ENCODE measurements at places on chromosomes 7 and 10. TPM values are rescaled to one million over a fixed set of nuclear protein-coding genes. Genes with fewer than 3 reads are reported as not detected.

DNA sequence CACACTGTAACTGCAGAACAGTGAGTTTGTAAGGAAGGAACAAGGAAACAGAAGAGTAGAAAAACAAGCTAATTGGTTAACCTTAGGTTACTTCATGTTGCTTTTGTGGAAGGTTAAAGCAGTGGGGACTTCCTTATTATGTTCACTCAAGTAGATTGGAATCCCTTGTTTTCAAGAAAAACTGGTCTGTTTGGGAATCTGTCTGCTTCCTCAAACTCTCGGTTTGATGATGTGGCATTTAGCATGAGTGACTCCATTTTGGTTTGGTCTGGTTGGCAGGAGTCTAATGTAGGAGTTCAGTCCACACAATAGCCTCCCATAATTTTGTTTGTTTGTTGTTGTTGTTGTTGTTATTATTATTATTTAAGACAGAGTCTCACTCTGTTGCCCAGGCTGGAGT, 3.8 kb upstream of the TRIM56 start:
- no peak for DNase-seq

DNA sequence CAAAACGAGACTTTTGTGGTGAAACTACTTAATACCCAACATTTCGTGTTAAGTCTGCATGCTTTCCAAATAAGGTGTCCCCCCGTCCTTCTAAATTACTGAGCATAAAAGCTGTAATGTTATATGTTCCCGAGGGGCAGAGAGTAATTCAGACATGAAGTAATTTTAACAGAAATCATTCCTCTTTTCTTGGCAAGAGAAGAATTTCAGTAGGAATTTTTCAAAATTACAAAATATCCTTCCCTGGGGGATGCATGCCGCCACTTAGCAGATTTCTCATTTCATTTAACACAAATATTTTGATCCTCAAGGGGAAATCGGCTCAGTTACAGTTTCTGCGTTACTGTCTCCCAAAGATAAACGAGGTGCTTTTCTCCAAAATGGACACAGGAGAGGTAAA, 213.2 kb upstream of the RHOBTB1 start:
- DNase-seq, result no peak

- DNase-seq, result no peak
These were observed 187.2 kb downstream of the VTI1A start for GRCh38 chr10:112634096-112634830.

DNA sequence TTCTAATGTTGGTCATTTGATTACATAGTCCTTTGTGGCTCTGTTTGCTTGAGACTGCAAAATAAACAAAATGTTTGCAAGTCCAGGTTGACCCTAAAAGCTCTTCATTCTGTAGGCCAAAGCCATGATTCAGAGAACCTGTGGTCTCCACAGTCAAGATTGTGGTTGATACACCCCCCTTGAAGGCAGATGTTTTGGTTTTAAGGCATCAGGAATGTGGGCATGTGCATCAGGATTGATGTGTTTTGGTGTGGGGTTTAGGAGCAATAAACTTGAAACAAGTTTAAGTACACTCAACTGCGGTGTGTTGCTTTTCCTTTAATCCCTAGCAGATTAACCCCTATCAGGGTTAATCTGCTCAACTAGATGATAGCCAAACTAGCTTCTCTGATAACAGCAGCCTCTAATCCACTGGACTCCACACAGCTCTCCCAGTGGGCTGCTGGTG, 379.1 kb upstream of the GALNT17 start:
- no peak for DNase-seq

- no peak for DNase-seq
These were observed 60.8 kb downstream of the PTTG1IP2 start for GRCh38 chr7:90530263-90530662.

- no peak for DNase-seq
These were observed 30.7 kb downstream of the ERCC6 start for GRCh38 chr10:49508249-49508648.

- no peak for DNase-seq
These were observed 98.7 kb downstream of the RNF216 start for GRCh38 chr7:5682551-5683279.

DNA sequence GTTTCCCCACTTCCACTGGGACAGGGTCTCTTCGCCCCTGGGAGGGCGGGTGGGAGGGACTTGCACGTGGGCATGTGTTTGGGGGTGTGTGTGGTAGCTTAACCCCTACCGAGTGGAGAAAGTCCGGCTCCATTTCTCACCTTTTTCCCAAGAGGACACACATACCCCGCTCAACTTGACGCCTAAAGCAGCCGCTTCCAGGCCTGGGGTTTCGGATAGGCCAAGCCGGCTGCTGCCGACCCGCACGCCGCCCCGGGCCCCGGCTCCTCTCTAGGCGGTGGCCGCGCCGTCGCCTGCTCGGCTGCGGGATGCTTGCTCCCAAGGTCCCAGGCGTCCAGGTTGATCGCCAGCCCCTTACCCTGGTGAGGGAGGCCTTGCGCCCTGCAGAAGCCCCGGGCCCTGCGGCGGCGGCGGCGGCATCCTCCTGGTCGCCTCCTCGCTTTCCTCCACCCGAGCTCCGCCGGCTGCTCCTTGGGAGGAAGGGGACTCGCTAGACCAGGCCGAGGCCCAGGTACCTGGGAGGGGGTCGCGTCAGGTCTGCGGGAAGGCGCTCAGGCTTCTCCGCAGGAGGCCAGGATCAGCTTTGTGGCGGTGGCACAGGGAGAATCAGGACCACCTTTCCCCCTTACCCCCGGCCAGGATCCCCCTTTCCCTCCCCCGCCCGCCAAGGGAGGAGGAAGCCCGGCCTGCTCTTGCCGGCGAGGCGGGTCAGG, 3.2 kb upstream of the GATA3 start:
- no peak for DNase-seq

DNA sequence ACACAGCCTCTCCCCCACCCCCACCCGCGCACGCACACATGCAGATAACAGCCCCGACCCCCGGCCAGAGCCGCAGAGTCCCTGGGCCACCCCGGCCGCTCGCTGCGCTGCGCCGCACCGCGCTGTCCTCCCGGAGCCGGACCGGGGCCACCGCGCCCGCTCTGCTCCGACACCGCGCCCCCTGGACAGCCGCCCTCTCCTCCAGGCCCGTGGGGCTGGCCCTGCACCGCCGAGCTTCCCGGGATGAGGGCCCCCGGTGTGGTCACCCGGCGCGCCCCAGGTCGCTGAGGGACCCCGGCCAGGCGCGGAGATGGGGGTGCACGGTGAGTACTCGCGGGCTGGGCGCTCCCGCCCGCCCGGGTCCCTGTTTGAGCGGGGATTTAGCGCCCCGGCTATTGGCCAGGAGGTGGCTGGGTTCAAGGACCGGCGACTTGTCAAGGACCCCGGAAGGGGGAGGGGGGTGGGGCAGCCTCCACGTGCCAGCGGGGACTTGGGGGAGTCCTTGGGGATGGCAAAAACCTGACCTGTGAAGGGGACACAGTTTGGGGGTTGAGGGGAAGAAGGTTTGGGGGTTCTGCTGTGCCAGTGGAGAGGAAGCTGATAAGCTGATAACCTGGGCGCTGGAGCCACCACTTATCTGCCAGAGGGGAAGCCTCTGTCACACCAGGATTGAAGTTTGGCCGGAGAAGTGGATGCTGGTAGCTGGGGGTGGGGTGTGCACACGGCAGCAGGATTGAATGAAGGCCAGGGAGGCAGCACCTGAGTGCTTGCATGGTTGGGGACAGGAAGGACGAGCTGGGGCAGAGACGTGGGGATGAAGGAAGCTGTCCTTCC, 620 bp downstream of the EPO start:
- no peak for DNase-seq

GRCh38 chr10:111598433-111599059, 521.7 kb downstream of the ADRA2A start:
- DNase-seq, result peak; percentile 63

GRCh38 chr10:122845783-122846332, at the start of gene CUZD1:
TSS of gene CUZD1 (minus strand) at chr10:122845857. CDS start at chr10:122845843, 14 bp downstream.
- DNase-seq, result no peak

DNA sequence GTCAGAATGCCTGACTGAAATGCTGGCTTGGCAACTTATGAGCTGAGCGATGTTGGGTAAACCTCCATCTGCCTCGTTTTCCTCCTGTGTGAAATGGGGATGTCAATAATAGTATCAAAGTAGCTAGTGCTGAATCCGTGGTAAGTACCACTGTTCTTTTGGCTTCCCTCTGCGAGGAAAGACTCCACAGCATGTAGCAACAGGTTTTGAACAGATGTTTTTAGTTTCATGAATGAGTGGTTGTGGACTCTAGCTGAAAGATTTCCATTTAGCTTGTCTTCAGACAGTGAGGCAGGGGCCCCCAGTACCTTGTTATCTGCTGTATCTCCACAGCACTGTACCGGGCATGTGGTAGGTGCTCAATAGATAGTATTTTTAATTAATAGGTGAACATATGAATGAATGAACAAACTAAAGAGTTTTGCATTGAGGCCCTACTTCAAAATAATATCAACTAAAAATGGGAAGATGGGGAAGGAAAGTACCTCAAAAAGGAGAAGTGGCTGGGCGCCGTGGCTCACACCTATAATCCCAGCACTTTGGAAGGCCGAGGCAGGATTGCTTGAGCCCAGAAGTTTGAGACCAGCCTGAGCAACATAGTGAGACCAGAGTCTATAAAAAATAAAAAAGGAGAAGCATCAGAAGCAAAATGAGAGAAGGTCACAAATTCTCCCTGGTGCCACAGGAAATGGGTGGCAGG, 5.6 kb upstream of the DLG5 start:
- DNase-seq, result no peak

DNA sequence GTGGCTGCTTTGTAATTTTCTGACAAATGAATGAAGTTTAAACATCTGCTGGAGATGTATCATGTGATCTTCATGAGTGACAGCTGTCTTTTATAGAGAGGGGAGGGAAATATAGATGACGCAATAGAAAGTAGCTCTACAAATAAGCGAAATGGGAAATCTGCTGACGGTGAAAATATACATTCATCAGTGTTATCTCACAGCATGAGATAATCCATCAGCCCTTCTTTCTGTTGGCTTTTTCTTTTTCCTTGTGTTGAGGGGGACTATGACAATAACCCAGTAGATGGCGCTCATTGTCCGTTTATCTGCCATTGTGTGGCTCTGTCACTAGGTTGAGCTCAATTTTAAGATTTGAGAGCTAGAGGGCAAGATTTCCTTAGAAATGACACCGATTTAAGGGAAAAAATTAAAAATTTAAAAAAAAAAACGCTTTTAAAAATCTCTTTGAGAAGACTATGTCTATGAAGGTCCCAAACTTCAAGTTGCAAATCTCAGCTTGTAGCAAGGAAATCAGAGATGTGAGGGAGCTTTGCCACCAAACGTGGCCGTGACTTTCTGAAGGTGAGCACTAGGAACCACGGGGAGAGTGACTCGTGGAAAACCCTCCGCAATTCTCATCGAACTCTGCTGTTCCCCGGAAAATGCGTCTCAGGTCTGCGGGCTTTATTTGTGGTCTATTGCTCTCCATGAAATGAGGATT, 114.6 kb upstream of the SFMBT2 start:
- peak; percentile 83 for DNase-seq

DNA sequence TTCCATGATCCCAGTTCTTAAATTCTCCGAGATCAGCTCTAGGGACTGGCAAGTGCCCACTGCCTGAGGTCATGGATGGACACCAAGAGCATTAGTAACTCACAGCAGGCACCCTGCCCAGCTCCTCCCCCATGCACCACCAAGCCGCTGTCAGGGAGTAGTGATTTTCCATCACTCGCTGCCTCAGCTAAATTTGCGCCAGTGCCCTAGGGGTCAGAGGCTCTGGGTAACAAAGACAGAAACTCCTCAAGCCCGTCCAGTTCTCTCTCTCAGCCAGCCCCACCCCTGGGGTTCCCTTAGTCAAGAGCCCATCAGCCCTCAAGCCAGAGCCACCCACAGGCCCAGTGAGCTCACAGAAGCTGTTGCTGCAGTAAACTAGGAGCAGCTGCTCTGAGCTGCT, 30.0 kb downstream of the PAX2 start:
- DNase-seq, result no peak

DNA sequence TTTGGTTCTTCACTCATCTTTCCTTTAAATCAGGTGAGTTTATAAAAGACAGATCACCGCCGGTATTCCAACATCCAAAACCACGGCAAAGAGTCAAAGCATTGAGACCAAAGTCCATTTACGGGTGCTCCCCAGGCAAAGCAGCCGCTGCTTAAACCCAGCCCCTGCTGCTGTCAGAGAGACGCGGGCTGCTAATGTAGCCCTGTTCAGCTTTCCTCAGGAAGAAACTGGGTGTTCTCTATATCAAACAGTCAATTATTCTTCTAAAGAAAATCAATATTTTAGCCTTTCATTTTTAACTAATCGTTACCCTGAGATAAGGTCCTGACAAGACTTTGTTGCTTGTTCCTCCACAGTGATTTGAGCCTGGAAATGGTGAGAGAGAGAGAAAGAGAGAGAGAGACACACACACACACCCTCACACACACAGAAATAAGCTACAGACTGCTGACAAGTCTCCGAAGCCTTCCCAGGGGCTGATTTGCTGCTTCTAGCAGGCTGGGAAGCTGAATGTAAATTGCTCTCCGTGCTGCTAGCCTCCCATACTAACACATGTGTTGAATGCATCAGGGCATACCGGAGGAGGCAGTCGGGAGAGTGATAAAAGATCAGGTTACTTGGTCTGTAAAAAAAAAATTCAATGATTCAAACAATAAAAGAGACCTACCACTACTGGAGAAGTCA, 183.0 kb upstream of the ANK3 start:
- DNase-seq, result peak; percentile 72

GRCh38 chr10:18689498-18689897, 30.3 kb downstream of the ARL5B start:
- peak; percentile 34 for DNase-seq

GRCh38 chr7:100044718-100045117, 4.9 kb upstream of the ZSCAN21 start:
- no peak for DNase-seq

GRCh38 chr10:35498693-35499092, 106.4 kb upstream of the GJD4 start:
- no peak for DNase-seq

- no peak for DNase-seq
These were observed 391.9 kb upstream of the NPVF start for GRCh38 chr7:25619963-25620799.

DNA sequence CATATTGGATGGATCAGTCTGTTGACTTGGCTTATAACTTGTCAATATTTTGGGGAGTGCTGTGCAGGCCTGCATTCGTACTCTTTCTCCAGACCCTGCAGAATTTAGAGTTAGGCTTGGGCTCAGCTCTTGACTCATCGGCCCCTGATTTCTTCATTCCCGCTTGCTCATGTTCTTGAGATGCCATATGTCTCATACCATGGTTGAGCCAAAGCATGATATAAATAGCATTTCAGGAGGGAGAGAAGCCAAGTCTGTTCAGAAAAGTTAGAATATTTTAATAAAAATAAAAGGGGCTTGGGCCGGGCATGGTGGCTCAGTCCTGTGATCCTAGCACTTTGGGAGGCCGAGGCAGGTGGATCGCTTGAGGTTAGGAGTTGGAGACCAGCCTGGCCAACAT, 898.1 kb downstream of the TYW1 start:
- DNase-seq, result no peak

The OR6B1 gene
- not detected for polyA plus RNA-seq

The STEAP1B gene
- polyA plus RNA-seq, result 1.6 TPM

The NYAP1 gene
- polyA plus RNA-seq, result 1.6 TPM

The DYNC1I1 gene
- 0.98 TPM for polyA plus RNA-seq

The ATRNL1 gene
- polyA plus RNA-seq, result 27.8 TPM

The FXYD4 gene
- polyA plus RNA-seq, result not detected

The EPDR1 gene
- 20.2 TPM for polyA plus RNA-seq

The UPK3BL2 gene
- 18.5 TPM for polyA plus RNA-seq

The CALHM3 gene
- polyA plus RNA-seq, result not detected

The NUDT1 gene
- 23.1 TPM for polyA plus RNA-seq
